Bone marrow (tissue), 2 donors: ENCODE measurements at places on chromosomes 16 and 17.

GRCh38 chr16:71172481-71173207, 57.9 kb downstream of the HYDIN start:
- no peak for DNase-seq

DNA sequence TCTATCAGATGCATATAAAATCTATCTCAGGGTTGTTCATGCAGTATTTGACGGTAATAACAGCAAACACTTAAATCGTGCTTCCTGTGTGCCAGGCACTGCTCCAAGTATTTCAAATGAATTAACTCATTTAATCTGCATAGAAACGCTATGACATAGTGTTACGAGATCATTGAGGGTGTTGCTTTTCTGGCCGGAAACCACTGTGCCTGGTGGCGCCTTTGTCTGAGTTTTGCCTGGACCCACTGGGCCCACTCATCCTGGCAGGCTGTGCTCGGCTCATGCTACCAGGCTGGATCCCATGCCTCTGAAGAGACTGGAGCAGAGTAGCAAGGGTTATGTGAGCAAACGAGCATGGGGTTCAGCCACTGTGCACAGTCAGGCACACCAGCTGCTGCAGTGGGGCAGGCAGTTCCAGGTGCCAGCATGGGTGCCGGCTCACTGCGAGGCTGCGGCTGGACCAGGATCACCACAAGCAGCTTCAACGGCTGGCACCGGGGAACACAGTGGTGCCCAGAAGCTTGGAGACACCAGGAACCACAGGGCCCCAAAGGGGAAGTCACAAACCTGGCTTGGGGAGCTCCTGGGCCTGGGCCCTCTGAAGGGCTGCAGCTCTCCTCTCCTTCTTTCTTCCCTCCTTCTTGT, 45.9 kb upstream of the CLEC19A start:
- DNase-seq = no peak

DNA sequence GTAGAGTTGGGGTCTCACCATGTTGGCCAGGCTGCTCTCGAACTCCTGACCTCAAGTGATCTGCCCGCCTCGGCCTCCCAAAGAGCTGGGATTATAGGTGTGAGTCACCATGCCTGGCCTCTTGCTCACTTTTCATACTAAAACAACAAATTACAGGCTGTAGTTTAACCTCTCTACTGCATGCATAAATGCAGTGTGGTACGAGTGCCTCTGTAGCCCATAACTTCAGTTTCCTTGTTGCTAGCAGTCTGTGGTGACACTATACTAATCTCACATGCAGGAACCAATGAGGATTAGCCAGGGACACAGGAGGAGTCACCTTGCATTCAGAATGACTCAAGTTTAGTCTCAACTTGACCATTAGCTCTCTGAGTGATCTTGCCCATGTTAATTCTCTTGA, 20.1 kb downstream of the HMOX2 start:
- DNase-seq = no peak

DNA sequence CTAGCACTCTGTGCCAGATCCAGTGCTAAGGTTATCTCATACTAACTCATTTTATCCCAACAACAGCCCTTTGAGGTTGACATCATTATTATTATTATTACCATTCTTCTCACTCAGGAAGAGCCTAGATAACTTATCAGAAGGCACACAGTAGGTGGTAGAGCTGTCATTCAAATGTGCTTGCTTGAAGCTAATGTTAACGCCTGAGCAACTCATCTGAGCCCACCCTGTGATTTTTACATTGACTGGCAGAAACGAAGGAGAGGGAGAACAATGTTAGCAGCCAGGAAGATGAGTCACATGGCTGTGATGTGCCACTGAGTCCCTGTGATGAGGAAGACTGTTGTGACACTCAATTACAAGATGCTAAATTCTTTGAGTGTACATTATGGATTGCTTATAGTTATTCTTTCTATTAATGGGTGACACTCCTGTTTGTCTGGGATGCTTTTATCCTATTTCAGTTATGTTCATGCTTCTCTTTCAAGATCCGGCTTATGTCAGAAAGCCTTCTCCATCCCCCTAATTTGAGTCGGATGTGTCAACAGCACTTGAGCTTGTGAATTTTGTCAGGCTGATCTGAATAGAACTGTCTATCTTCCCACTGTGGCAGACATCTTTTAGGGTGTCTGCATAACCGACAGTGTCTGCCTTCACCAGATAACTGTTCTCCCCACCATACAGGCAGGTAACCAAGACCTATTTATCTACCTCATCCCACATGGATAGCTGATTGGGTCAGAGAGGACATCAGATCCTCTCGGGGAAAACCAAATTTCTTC, 426.4 kb downstream of the CA10 start:
- no peak for DNase-seq

GRCh38 chr16:23597003-23597756, 1.1 kb upstream of the NDUFAB1 start:
- no peak for DNase-seq

GRCh38 chr16:50539053-50539695, 9.0 kb upstream of the NKD1 start:
- DNase-seq = no peak

DNA sequence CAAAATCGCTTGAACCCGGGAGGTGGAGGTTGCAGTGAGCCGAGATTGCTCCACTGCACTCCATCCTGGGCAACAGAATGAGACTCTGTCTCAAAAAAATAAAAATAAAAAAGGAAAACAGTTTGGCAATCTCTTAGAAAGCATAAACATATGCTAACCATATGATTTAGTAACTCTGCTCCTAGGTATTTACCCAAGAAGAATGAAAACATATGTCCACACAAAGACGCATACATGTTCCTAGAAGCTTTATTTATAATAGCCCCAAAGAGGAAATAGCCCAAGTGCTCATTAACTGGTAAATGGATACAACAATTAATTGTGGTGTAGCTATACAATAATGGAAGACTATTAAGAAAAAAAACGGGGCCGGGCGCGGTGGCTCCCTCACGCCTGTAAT, 18.5 kb upstream of the CDH1 start:
- DNase-seq = no peak

GRCh38 chr17:80087346-80088265, 13.8 kb upstream of the GAA start:
- no peak for DNase-seq

DNA sequence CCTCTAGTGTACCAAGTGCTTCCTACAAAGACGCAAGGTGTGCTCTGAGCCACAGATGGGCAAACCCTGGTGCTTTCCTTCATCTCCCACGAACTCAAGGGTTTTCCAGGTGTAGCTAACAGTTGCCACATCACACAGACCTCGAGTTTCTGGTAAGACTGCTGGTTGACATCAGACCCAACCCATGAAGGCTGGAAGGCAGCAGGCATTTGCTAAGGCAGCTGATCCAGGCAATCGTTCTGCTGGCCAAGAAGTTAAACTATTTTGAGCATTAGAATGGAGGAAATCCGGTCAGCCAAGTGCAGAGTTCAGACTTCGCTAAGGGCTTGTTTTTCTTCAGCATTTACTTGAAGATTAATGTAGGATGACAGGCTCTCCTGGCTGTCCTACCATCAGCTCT, 11.5 kb downstream of the HAS3 start:
- DNase-seq = no peak
